ENCODE measurements at places on chromosomes 16 and 17.

- H3K4me1 ChIP-seq: peaks cover 43% of the 10 kb centered on the region
- peak overlapping the region; percentile 92 for H3K4me3 ChIP-seq
- H3K27ac ChIP-seq: peak overlapping the region; percentile 91
- H3K27me3 ChIP-seq: peaks cover 19% of the 10 kb centered on the region
- no peaks in the 10 kb centered on the region for H3K36me3 ChIP-seq
Observed at GRCh38 chr17:7435676-7436555, 681 bp downstream of the TMEM102 start.

DNA sequence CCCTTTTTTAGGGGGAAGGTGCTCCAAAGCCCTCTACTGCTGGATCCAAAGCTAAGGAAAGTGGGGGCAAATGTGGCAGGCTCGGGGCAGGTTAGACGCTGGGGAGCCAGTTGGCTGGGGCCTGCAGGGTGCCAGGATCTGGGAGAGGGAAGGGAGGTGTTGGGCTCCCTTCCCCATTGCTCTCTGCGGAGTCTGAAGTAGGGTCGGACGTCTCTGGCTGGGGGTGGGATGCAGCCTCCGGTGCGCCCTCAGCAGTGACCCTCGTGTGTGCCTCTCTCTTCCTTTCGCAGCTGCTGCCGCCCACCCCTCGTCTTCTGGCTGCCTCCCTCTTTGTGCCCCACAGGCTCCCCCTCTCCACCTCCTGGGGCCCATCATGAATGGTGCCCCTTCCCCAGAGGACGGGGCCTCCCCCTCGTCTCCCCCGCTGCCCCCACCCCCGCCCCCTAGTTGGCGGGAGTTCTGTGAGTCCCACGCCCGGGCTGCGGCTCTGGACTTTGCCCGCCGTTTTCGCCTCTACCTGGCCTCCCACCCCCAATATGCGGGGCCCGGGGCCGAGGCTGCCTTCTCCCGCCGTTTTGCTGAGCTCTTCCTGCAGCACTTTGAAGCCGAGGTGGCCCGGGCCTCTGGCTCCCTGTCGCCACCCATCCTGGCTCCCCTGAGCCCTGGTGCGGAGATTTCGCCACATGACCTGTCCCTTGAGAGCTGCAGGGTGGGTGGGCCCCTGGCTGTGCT is 2.2 kb downstream of the SH2B1 start:
- H3K27me3 ChIP-seq: no peaks in the 10 kb centered on the region
- no peak overlapping the region for H3K4me3 ChIP-seq
- no peak overlapping the region for H3K27ac ChIP-seq

GRCh38 chr16:787978-788398 is at the start of gene RPUSD1:
Gene RPUSD1 (minus strand): TSS chr16:788381. CDS start chr16:787737, 644 bp downstream.
- H3K27ac ChIP-seq: no peak within 1 kb of the TSS
- no peak for DNase-seq
- H3K36me3 ChIP-seq: peaks cover 17% of the 10 kb centered on the region
- peak within 1 kb of the TSS; percentile 83 for H3K4me3 ChIP-seq
- no peaks in the 10 kb centered on the region for H3K27me3 ChIP-seq
- H3K4me1 ChIP-seq: peaks cover 13% of the 10 kb centered on the region

DNA sequence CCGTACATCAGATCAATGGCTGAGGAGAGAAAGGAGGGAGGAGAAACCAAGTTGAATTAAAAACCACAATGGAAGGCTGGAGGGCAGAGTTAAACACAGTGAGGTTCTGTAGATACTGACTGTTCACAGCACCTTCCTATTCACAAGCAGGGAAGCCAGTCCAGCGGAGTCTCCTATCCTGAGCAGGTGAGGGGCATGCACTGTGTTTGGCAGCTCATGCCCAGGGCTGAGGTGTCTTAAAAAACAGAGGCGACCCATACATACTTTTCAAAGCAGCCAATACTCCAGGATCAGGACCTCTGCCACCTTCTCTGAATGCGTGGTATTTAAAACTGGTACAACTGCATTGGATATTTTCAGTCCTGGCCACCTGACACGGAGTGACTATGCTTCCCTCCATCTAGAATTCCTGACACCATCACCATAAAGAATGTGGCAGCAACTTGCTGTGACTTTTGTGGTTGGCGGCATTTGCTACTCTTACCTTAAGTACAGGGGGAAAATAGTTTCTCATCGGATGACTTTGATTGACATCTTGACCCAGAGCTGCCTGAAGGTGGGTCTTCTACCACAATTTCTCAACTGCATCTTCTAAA is 21.5 kb downstream of the USP22 start:
- no peak for DNase-seq
- H3K4me1 ChIP-seq: peaks cover 38% of the 10 kb centered on the region
- H3K4me3 ChIP-seq: no peak overlapping the region
- no peak overlapping the region for H3K27ac ChIP-seq

GRCh38 chr17:78112518-78113471 is 15.8 kb downstream of the TMC6 start:
- DNase-seq: peak; percentile 84
- no peak overlapping the region for H3K4me3 ChIP-seq
- peaks cover 37% of the 10 kb centered on the region for H3K4me1 ChIP-seq
- peaks cover 12% of the 10 kb centered on the region for H3K36me3 ChIP-seq
- peak overlapping the region; percentile 88 for H3K27ac ChIP-seq
- no peaks in the 10 kb centered on the region for H3K27me3 ChIP-seq

- no peaks in the 10 kb centered on the region for H3K4me1 ChIP-seq
- H3K4me3 ChIP-seq: no peak overlapping the region
- no peaks in the 10 kb centered on the region for H3K36me3 ChIP-seq
- H3K27me3 ChIP-seq: no peaks in the 10 kb centered on the region
- DNase-seq: no peak
Observed at GRCh38 chr17:74340470-74341023, 14.5 kb downstream of the KIF19 start.

DNA sequence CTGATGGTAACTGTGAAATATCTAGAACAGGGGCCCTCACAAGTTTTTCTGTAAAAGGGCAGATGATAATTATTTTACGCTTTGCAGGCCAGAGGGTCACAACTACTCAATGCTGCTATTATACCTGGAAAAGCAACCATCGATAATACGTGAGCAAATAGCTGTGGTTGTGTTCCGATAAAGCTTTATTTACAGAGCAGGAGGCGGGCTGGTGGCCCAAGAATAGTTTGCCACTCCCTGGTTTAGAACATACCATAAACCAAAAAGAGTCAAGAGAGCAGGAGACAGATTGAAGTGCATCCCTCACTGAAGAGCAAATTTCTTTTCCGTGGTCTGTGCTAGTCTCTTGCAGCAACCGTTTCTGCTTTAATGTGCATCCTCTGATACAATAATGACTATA is 77.9 kb upstream of the DYNLRB2 start:
- H3K4me3 ChIP-seq: no peak overlapping the region
- no peaks in the 10 kb centered on the region for H3K27me3 ChIP-seq
- no peaks in the 10 kb centered on the region for H3K36me3 ChIP-seq
- no peak overlapping the region for H3K27ac ChIP-seq

GRCh38 chr16:15928261-15929104 is 20.9 kb upstream of the ABCC1 start:
- no peaks in the 10 kb centered on the region for H3K36me3 ChIP-seq
- no peak overlapping the region for H3K4me3 ChIP-seq
- H3K27me3 ChIP-seq: no peaks in the 10 kb centered on the region
- H3K27ac ChIP-seq: no peak overlapping the region
- DNase-seq: no peak

- H3K27me3 ChIP-seq: peaks cover 2% of the 10 kb centered on the region
- H3K4me1 ChIP-seq: no peaks in the 10 kb centered on the region
- no peaks in the 10 kb centered on the region for H3K36me3 ChIP-seq
- no peak overlapping the region for H3K27ac ChIP-seq
Observed at GRCh38 chr17:33686171-33686570, 393.1 kb upstream of the ASIC2 start.

GRCh38 chr17:78133179-78133951 is 2.8 kb downstream of the TMC8 start:
- H3K4me1 ChIP-seq: peaks cover 62% of the 10 kb centered on the region
- no peaks in the 10 kb centered on the region for H3K27me3 ChIP-seq
- peak overlapping the region; percentile 60 for H3K4me3 ChIP-seq
- peak; percentile 29 for DNase-seq

- no peak for DNase-seq
- H3K27me3 ChIP-seq: no peaks in the 10 kb centered on the region
- H3K4me3 ChIP-seq: no peak overlapping the region
- H3K4me1 ChIP-seq: peaks cover 3% of the 10 kb centered on the region
- no peaks in the 10 kb centered on the region for H3K36me3 ChIP-seq
Observed at GRCh38 chr17:75603123-75603522, 15.5 kb downstream of the MYO15B start.

- H3K27ac ChIP-seq: no peak overlapping the region
- peaks cover 29% of the 10 kb centered on the region for H3K4me1 ChIP-seq
- DNase-seq: no peak
- no peaks in the 10 kb centered on the region for H3K27me3 ChIP-seq
Observed at GRCh38 chr16:85103114-85104079, 8.9 kb downstream of the CIBAR2 start.
